ENCODE measurements at places on chromosomes 1 and 21. TPM values are rescaled to one million over a fixed set of nuclear protein-coding genes. Genes with fewer than 3 reads are reported as not detected.

- DNase-seq = no peak
Measured at GRCh38 chr1:94303005-94303404, 65.6 kb upstream of the ARHGAP29 start.

DNA sequence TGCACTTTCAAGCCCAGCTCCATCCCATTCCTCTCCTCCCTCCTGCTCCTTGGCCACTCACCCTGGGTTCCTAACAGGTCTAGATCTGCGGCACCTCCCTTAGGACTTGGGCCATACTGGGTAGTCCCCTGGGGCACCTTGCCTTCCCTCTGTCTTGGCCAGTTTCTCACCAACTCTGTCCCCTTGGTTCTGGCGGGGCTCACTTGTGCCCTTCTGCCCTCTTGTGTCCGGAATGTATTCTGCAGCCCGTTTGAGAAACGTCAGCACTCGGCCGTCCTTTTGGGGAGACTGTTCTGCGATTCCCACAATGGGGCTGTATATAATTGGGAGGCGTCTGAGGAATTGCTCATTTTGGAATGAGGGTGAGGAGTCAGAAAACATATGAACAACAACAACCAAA is 162.4 kb downstream of the ZSCAN20 start:
- no peak for DNase-seq

MCOLN2 gene
- not detected for total RNA-seq

DNA sequence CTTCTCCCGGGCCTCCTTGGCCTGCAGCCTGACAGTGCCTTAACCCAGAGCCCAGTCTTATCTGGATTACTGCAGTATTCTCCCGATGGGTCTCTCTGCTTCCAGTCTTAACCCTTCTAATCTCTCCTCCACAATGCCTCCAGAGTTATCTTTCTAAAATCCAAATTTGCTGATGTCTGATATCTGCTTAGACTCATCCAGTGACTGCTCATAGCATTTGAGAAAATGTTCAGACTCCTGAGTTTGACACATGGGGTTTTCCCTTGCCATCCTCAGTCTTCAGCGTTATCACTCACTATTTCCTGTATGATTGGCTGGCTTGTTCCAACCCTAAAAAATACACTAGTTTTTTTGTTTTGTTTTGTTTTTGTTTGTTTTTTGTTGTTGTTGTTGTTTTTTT is 102.0 kb downstream of the FMN2 start:
- no peak for DNase-seq

GRCh38 chr1:220817907-220818306 is 31.2 kb downstream of the MTARC1 start:
- DNase-seq = no peak

GRCh38 chr1:58839846-58840835 is 56.3 kb upstream of the JUN start:
- DNase-seq = peak; percentile 31

DNA sequence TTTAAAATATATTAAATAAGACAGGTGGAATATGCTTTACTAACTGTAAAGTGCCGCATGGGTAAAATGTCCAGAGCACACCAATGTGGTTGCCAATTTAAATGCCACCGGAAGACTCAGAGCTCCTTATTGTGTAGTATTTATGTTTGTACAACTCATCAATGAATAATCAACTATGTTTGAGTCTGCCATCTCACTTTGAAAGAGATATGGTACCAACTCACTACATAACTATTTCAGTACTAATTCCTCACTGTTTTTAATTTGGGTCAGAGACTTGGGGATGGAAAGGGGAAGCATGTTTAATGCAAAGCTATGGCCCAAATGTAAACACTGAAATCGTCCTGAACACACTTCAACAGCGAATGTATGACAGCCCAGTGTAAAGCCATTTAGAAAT is 144.8 kb downstream of the NR5A2 start:
- DNase-seq = no peak

FLG2 gene
- not detected for total RNA-seq

DNA sequence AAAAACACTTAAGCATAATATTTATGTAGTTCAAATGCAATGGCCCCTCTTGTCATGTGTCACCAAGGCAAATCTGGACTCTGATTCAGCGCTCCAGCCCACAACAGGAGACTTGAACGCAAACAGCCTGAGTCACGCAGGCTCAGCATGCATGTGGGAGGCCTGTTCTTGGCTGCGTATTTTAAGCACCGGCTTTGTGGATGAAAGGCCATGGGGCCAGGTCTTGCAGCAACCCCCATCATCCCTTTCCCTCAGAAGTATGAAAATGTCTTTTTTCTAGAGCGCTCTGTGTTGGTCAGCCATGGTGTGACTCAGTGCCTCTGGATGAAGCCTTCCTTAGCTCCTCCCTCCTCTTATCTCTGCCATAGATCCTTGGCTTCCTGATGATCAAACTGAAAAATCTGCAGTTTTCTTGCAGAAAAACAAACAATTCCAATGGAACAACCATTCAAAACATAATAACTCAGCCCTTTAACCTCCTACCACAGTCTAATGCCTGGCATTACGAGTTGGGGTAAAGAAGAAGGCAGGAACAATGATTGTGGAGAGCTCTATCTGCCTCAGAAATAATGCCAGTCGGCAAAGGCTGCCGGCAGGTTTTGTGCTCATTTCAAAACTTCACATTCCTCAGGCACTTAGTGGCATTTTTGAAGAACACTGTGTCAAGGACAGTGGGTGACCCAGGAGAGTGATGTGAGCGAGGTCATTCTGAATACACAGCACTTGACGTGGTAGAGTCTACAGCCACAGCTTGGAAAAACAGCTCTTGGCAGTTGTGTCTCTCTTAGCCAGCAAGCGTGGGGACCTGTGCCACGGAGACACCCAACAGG is 167.5 kb downstream of the CLIC6 start:
- no peak for DNase-seq

DNA sequence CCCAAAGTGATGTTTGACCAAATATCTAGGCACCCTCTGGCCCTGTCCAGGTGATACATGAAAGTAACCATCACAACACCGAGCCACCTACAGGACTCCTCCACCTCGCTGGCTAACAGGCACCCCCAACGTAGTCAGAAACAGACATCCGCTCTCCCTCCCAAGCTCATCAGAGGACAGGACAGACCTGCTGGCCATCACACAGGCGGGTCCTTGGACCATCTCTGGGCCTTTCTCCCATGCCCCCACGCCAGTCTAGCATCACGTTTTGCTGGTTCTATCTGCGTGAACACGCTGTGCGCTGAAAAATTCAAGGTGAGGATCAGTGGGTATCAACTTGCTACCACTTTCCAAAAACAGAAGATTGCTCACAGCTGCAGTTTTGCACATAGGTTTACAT is 21.4 kb upstream of the ADARB1 start:
- DNase-seq = no peak

PRMT6 gene
- total RNA-seq = 11.3 TPM

All from Caco-2 (cell line).